ENCODE measurements at places on chromosomes 5 and 9.
A peak's percentile ranks its signal among the peaks of the same experiment; 100 is the strongest.

- no peaks in the 10 kb centered on the region for H3K36me3 ChIP-seq
- H3K4me1 ChIP-seq: no peaks in the 10 kb centered on the region
- no peak for DNase-seq
- H3K27ac ChIP-seq: no peak overlapping the region
- no peak overlapping the region for H3K4me3 ChIP-seq
- H3K27me3 ChIP-seq: no peaks in the 10 kb centered on the region
Observed at GRCh38 chr5:15573590-15573989, 73.6 kb downstream of the FBXL7 start.

- no peaks in the 10 kb centered on the region for H3K36me3 ChIP-seq
- H3K4me3 ChIP-seq: no peak overlapping the region
- no peaks in the 10 kb centered on the region for H3K4me1 ChIP-seq
- H3K27ac ChIP-seq: no peak overlapping the region
Observed at GRCh38 chr5:66713998-66714397, 117.8 kb downstream of the MAST4 start.

DNA sequence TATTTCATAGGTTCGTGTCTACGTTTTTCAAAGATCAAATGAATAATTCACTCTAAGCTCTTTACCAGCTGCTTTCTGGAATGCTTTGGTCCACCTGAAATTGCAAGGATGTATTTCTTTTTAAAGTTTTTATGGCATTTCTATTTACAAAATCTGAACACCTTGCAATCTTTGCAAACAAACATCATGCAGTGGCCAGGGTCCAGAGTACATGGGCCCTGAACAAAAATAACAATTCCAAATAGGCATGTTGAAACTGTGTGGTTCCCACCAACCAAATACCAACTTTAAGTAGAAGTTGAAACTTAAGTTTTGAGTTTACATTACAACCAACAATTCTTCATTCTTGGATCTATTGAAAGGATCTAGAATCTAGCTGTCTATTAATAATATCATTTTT lies 180.1 kb upstream of the FTMT start:
- DNase-seq: no peak
- H3K27ac ChIP-seq: no peak overlapping the region
- H3K4me3 ChIP-seq: no peak overlapping the region
- no peaks in the 10 kb centered on the region for H3K36me3 ChIP-seq
- H3K27me3 ChIP-seq: no peaks in the 10 kb centered on the region

DNA sequence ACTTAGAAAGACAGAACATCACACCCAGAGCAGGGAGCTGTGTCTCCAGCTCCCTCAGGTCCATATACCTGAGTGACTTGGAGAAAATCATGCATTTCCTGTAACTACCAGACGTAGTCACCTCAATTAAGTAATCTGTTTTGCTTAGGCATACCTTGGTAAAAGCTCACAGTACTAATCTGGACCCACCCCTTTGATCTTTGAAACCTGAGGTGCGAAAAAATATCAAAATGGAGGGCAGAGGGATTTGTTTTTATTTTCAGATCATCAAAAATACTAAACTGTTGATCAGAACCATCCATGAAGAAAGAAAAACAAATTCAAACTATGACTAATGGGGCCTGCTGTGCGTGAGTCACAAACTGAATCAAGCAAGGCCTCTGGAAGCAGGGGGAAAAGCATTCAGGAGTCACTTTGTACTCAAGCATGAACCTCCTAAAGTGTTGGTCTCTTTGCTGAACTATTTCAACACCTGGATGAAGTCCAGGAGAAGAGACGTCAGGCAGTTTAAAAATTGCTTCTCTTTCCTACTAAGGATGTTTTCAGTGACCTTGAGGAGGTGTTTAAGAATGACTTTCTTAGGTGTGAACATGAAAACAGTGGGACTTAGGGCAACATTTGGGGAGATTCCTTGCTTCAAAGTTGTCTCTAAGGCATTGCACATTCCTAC lies 76.3 kb downstream of the MUSK start:
- no peak overlapping the region for H3K4me3 ChIP-seq
- DNase-seq: no peak
- H3K4me1 ChIP-seq: peaks cover 34% of the 10 kb centered on the region
- no peaks in the 10 kb centered on the region for H3K36me3 ChIP-seq
- no peaks in the 10 kb centered on the region for H3K27me3 ChIP-seq

GRCh38 chr9:86891091-86891490 lies 56.2 kb downstream of the GAS1 start:
- H3K4me3 ChIP-seq: no peak overlapping the region
- H3K36me3 ChIP-seq: no peaks in the 10 kb centered on the region
- no peak for DNase-seq
- H3K4me1 ChIP-seq: no peaks in the 10 kb centered on the region

DNA sequence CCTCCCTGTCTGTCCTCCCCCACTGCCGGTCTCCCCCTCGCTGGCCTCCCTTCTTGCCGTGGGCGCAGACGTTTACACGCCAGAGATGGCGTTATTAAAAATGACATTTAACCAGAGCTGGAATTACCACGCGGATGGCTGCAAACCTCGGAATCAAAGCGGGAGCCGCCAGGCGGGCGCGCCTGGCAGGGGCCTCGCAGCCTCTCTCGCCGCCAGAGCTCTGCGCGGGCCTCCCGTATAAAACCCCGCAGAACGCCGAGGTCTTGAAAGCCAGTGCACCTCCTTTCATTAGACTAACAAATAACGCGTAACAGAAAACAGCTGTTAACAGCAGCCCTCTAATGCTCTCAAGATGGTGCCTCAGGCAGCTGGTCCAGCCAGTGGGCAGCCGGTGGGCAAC lies 10.2 kb downstream of the PRRX2 start:
- peaks cover 43% of the 10 kb centered on the region for H3K4me1 ChIP-seq
- no peaks in the 10 kb centered on the region for H3K36me3 ChIP-seq
- no peaks in the 10 kb centered on the region for H3K27me3 ChIP-seq
- H3K27ac ChIP-seq: no peak overlapping the region

- H3K27me3 ChIP-seq: no peaks in the 10 kb centered on the region
- no peak overlapping the region for H3K27ac ChIP-seq
- no peak for DNase-seq
- H3K4me1 ChIP-seq: no peaks in the 10 kb centered on the region
- H3K36me3 ChIP-seq: no peaks in the 10 kb centered on the region
Observed at GRCh38 chr9:126925876-126926275, 11.3 kb downstream of the RALGPS1 start.

DNA sequence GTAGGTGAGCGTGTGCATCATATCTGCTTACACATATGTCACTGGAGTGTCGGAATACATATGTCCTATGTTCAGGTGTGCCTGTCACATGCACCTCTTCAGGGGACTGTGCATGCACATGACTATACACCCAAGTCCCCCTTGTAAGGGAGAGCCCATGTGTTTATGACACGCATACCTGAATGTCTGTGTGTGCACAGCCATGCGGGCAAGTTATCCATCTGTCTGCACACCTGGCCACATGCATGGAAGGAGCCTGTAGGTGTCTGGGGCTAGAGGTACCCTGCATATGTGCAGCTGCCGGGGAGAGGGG lies 622 bp upstream of the RGS14 start:
- H3K36me3 ChIP-seq: no peaks in the 10 kb centered on the region
- peaks cover 31% of the 10 kb centered on the region for H3K4me1 ChIP-seq
- no peak for DNase-seq
- no peak overlapping the region for H3K4me3 ChIP-seq

DNA sequence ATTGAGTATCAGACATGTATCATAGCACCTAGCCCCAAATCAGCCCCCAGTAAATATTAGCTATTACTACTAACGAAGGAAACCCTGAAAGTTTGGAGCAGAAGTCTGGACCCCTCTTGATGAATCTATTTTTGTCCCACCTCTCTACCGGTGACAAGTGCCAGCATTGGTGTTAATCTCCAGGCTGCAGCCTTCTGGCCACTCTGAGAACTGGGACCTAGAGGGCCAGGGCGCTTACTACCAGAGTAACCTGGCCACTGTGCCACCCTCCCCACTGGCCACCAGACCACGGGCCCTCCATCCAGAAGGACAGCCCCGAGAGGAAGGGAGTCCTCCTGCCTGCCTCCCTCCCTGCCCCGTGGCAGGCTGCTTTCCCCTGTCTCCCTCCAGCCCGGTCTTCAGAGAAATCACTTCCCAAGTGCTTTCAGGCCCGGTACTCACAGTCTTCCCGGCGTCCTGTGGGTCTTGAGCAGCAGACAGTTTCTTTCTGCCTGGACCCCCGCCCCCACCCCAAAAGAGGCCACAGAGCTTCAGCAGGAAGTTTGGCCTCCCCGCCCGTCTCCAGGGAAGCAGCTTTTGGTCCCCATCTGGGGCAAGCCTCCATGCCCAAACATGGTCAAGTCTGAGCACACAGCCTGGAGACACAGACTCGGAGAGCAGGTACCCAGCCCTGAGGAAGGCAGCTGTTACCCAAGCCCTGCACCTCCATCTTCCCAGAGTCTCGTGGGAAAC lies at the start of gene KCNMB1:
Gene KCNMB1, minus strand, starts transcription at position 550 of the 732 bp plus-strand sequence. CDS start 3,920 bp downstream, outside the sequence.
- peak within 1 kb of the TSS; percentile 21 for H3K4me3 ChIP-seq
- DNase-seq: no peak
- peak within 1 kb of the TSS; percentile 84 for H3K27ac ChIP-seq
- no peaks in the 10 kb centered on the region for H3K27me3 ChIP-seq

GRCh38 chr5:115439639-115440038 lies 104.9 kb downstream of the FEM1C start:
- no peaks in the 10 kb centered on the region for H3K4me1 ChIP-seq
- no peak overlapping the region for H3K4me3 ChIP-seq
- H3K27me3 ChIP-seq: no peaks in the 10 kb centered on the region

DNA sequence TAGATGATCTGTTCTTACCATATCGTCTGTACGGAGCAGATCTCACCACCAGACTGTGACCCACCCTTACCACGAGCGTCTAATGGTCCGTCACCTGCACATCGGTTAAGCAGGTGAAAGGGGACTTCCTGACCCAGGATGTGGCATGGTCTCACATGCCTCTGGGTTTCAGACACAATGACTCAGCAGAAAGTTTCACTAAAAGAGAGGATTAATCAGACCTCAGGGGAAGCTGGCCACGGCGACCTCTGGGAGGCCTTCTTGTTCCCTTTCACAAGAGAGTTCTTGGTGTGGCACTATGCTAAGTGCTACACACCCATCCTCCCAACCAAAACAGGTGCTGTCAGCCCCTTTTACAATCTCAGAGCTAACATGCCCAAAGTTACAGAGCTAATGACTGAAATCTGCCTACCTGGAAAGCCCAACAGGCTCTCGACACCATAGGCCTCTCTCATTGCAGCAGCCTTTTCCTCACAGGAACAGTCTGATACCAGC lies 41.6 kb downstream of the ADAMTS12 start:
- H3K4me1 ChIP-seq: peaks cover 15% of the 10 kb centered on the region
- no peak overlapping the region for H3K27ac ChIP-seq
- DNase-seq: no peak

DNA sequence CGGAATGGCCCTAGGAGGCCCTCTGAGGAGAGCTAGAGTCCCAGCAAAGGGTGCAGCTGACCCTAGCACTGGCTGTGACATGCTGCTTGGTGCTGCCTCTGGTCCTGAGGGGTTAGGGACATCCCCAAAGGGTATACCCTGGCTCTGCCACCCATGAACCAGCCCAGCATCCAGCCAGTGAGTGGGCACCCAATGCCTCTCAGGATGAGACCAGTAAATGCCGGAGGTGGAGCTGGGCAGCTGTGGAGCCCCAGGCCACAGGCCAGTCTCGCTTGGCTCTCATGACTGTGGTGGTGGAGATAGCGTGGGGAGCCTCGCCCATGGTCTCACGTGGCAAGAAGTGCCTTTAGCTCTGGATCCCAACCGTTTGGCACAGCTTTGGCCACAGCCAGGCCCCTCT lies 3.7 kb upstream of the CEL start:
- DNase-seq: no peak
- peaks cover 71% of the 10 kb centered on the region for H3K4me1 ChIP-seq
- peaks cover 28% of the 10 kb centered on the region for H3K36me3 ChIP-seq
- H3K27me3 ChIP-seq: no peaks in the 10 kb centered on the region
- H3K27ac ChIP-seq: peak overlapping the region; percentile 83

- no peaks in the 10 kb centered on the region for H3K4me1 ChIP-seq
- no peak for DNase-seq
- no peaks in the 10 kb centered on the region for H3K36me3 ChIP-seq
- H3K27ac ChIP-seq: no peak overlapping the region
- H3K4me3 ChIP-seq: no peak overlapping the region
Observed at GRCh38 chr5:115641948-115642347, 16.1 kb upstream of the TMED7 start.

DNA sequence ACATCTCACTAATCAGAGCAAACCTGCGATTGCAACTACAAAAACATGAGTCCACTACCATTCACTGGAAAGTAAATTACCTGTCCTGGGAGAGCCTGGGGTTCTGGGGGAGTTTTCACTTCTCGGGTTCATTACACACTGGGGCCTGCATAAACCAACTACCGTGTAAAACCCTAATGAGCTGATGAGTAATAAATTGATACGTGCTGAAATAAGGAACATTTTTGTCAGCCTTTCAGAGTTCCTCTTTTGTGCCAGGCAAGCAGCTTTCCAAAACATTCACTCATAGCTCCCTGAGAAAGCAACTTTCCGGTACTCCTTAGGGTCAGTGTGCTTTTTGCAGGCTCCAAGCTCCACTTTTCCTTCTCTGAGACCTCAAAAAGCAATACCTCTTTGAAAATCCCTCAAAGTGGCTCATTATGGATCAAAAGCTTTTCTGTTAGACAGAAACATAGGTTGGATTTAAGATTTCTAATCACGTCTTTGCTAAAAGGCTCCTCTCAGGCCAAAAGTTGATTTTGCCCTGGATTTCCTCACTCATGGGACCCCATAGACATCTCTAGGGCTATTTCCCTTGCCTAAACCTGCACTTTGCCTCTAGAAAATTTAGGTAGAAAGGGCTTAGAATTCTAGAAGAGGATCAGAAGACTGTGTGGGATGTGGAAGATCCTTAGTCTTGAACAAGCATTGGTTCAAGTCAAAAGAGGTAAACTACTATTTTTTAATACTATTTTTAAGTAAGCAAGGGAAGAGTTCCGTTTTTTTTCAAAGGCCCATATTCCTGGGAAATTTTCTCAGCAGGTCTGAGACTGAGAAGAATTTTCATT lies 74.8 kb downstream of the ST8SIA4 start:
- H3K27me3 ChIP-seq: no peaks in the 10 kb centered on the region
- H3K36me3 ChIP-seq: no peaks in the 10 kb centered on the region
- peaks cover 16% of the 10 kb centered on the region for H3K4me1 ChIP-seq
- H3K27ac ChIP-seq: peak overlapping the region; percentile 54
- no peak overlapping the region for H3K4me3 ChIP-seq

DNA sequence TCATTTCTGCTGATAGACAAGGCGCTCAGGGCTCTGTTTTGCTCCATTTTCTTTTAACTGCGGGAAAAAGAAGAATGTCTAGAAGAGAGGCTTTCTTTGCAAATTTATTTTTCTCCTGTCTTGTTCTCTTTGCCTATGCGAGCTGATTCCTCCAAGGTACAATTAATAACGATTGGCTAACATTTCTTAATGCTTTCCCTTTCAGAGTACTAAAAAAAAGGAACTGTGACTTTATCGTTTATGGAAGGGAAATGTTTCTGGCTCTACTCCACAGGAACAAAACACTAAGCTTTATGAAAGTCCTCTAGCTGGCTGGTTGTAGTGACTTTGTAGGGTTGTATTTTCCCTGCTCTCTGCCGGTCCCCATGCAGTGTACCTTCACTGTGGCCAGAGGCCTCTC lies 11.7 kb downstream of the NSG2 start:
- H3K4me3 ChIP-seq: no peak overlapping the region
- no peak for DNase-seq
- H3K4me1 ChIP-seq: no peaks in the 10 kb centered on the region
- no peaks in the 10 kb centered on the region for H3K27me3 ChIP-seq
- H3K27ac ChIP-seq: no peak overlapping the region

- DNase-seq: no peak
- H3K4me1 ChIP-seq: peaks cover 4% of the 10 kb centered on the region
- H3K27me3 ChIP-seq: no peaks in the 10 kb centered on the region
- H3K36me3 ChIP-seq: no peaks in the 10 kb centered on the region
Observed at GRCh38 chr9:134740071-134740470, 98.5 kb downstream of the COL5A1 start.

- no peak for DNase-seq
- no peaks in the 10 kb centered on the region for H3K4me1 ChIP-seq
- no peaks in the 10 kb centered on the region for H3K27me3 ChIP-seq
- H3K36me3 ChIP-seq: no peaks in the 10 kb centered on the region
Observed at GRCh38 chr5:53201746-53202145, 92.2 kb upstream of the MOCS2 start.

Data from esophagus squamous epithelium (tissue), 5 donors.